ENCODE measurements at places on chromosomes 3 and 15.

DNA sequence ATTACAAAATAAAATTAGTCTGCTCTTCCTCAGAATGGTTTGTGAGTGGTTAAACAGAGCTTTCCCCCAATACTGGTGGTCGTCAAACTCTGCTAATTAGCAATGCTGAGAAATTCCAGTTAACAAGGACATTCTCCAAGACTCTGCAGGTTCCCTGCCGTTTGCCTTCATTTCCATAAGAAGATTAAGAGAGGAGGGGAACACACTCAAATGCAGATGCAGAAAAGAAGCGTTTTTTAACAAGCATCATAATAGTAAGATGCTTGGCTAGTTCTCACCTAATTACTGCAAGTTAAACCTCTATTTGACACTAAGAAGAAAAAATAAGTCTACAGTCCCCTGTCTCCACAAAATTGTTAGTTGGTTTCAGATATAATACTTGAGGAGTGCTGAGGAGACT is 3.7 kb upstream of the SOX2 start:
- no peak for DNase-seq

DNA sequence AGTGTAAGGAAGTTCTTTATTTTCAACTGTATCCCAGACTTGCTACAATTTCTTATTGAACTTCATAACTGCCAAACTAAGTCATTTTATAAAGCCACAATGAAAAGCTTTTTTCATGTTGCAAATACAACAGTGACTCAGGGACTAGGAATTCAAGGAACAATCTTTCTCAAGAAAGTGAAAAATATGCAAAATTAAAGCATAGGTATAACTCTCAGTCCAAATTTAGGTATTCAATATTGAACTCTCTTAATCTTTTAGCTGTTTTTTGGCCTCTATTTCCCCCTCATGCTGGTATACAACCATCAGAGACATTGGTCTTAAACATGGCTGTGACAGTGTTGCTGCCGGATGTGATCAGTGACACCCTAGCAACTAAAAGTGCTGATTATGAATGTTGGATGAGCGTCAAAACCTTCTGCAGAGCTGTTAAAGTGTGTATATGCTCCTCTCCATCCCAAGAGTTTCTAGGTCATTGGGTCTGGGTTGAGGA is 476.9 kb downstream of the ZNF385D start:
- no peak for DNase-seq

DNA sequence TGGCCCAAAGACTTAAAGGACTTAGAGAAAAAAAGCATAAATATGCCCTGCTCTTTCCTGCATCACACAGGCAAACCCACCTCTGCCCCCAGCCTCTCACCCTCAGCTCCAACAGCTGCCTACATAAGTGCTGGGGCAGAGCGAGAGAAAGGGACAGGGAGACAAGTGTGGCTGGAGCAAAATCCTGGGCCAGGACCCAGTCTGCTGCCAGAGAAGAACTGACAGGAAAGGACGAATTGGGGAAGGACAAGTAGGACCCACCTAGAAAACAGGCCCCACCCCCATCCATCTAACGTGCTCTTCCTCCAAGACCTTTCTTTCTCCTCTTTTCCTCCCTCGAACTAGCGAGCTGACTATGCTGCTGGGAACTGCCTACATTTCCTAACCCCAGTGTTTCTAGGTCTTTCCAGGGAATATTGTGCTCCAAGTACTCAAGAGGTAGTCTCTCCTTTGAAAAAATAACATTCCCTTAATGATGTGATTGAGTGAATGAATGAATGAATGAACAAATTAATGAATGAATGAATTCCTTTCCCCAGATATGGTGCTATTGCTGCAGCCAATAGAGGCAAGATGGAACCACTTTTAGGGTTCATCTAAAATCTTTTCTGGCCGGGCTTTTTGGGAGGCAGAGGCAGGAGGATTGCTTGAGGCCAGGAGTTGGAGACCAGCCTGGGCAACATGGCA is 18.4 kb downstream of the IGDCC4 start:
- DNase-seq: no peak

GRCh38 chr3:180698760-180699270 is 19.5 kb upstream of the CCDC39 start:
- no peak for DNase-seq

- no peak for DNase-seq
Measured at GRCh38 chr3:171811295-171811912, 1.1 kb upstream of the PLD1 start.
